Activated T-helper 17 cell treated with anti-CD3 and anti-CD28 coated beads, Interleukin-2, amount 50 U/mL, for 72 hours (primary cell): ENCODE measurements at places on chromosomes 1 and 21.
A peak's percentile ranks its signal among the peaks of the same experiment; 100 is the strongest.

- ATAC-seq = peak; percentile 29
Measured at GRCh38 chr1:94863297-94863911, 43.2 kb downstream of the SLC44A3 start.

- no peak for ATAC-seq
Measured at GRCh38 chr21:45330851-45331261, 43.2 kb upstream of the POFUT2 start.

- ATAC-seq = no peak
Measured at GRCh38 chr21:46119144-46119636, 21.3 kb downstream of the COL6A2 start.

DNA sequence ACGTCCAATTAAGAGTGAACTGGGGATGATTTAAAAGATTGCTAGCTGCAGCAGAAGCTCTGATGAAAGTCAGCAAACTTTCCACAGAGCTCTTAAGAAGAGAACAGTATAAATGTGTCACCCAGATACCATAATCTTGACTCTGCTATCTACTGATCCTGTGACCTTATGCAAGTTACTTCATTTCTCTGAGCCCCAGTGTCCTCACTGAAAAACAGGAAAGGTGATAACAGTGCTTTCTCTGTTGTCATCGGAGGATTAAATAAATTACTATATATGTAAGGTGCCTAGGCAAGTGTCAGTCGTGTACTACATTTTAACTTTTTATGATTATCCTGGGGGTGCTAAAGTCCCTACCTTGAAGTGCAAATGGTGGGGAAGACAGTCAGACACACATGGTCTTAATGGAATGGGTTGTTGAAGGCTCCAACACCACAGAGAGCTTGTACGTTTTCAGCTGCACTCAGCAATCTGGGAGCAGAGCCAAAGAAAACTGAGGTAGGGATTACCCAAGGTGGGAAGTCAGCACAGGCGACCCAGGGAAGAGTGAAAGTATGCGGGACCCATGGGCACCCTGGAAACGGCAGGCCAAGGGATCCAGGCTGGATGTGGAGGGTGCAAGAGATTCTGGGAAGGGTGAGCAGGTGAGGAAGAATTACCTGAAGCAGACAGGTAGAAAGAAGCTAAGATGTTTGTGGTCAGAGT is 82.8 kb downstream of the DTL start:
- no peak for ATAC-seq

DNA sequence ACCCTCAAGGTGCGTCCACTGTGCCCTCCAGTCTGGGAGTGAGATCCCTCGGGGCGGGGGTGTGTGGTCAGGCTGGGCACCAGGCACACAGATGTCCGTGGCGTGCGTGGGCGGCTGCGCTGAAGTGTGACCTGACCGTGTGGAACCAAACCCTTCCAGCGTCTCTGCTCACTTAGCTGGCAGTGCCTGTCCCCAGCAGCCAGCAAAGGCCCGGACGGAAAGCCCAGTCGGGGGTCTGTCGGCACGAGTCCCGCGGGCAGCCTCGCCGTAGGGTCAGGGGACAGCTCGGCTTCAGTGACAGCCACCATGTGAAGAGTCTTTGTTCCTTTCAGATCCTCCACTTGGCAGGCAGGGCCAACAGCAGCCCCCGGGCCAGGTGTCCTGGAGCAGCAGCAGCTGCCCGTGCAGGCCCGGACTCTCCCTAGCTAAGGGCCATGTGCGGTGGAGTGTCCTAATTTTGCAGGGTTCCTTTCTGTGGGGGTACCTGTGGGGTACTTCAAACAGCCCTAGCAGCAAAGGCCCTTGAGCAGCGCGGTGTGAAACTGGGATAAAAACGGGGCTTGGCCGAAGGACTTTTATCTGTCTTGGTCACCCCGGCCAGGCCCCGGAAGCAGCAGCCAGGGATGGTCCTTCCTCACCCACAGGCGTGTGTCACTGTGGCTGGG is 11.6 kb downstream of the TTLL10 start:
- ATAC-seq = no peak
